ENCODE measurements at places on chromosomes 5 and 9.

DNA sequence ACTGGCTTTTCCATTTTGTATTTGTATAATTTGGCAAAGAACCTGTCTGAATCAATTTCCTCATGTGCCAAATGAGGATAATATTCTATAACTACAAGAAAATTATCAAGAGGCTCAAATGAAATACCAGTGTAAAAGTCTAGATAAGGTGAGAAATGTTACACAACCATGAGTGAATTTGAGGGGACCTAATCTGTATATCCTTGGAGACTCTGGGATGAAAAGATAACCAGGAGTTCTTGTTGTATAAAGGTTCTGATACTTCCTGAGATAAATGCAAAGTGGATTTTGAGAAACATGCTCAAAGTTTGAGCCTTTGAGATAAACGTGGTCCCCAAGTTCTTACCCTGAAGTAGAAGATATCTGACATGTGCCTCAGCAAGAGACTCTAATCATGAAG lies 120.3 kb upstream of the SLC12A2 start:
- DNase-seq = no peak

- DNase-seq = no peak
Measured at GRCh38 chr9:80496901-80497556, 925.3 kb downstream of the TLE4 start.

DNA sequence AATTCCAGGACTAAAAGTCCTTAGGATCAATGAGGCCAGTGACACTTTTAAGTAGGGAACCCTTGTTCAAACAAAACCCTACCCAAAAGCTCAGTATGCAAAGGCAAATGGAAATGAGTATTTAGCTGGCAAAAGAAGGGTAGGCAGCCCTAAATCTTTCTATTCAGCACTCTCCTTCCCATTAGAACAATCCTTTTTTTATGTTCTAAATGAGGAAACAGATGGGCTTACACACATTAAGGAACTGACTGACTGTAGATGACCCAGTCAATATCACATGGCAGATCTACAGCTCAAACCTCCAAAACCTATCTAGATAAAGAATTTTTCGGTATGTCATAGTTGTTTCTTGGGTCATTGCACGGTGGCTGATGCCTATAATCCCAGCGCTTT lies 7.2 kb downstream of the CSNK1A1 start:
- no peak for DNase-seq

- DNase-seq = no peak
Measured at GRCh38 chr9:98867429-98868168, 60.1 kb downstream of the GALNT12 start.

DNA sequence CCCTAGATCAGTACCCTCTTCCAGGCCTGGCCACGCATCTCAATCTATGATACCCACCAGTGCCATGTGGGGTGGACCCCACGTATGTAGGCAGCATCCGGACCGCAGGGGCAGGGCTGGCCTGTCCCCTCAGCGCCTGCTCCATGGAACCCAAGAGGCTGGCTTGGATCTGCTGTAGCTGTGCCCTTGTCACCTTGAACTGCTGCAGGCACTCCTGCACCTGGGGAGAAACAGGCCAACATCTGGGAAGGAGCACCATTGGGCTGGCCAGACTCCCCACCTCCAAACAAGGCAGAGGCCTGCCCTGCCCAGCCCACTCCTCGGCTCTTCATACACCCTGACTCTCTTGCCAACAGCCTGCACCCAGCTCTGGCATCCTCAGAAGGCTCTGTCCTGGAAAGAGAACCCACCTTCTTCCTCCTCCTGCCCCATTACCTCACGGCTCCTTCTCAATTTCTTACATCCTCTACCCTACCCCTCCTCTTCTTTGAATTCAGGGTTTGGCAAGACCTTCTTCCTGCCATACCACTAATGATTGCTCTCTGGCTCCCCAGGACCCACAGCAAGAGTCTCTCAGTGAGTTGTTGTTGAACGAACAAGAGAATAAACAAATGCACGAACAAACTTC lies 7.7 kb downstream of the HK3 start:
- no peak for DNase-seq

DNA sequence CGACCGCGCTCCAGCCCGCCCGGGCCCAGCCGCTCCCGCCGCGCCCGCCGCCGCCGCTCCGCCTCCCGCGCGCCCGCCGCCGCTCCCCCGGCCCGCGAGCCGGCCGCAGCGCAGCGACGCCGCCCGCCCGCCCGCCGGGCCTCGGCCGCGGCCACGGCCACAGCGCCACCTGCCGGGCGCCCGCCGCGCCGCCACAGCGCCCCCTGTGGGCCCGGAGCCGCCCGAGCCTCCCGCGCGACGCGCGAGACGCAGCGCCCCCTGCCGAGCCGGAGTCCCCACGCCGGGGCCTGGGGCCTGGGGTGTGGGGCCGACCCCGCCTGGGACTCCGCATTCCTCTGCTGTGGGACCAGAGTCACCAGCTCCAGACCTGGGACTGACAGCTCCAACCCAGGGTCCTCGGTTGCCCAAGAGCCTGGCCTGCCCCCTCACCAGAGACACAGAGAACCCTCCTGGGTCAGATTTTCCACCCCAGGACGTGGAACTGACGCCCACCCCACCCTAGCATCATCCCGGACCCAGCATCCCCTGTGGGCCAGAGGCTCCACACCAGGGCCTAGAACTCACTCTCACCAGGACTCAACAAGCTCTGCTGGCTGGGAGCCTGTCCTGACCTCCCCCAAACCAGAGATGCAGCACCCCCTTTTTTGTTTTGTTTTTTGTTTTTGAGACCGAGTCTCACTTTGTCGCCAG lies at the start of gene RAPGEF1:
RAPGEF1 (minus strand) TSS at position 118 of the 690 bp plus-strand sequence. CDS start 246 bp downstream, outside the sequence.
- DNase-seq = peak; percentile 63

GRCh38 chr5:142437563-142437962 lies 112.7 kb upstream of the SPRY4 start:
- DNase-seq = no peak

GRCh38 chr5:51208296-51208695 lies 175.0 kb upstream of the ISL1 start:
- DNase-seq = no peak

- no peak for DNase-seq
Measured at GRCh38 chr5:154737667-154738320, 17.4 kb upstream of the LARP1 start.

GRCh38 chr9:89543621-89544278 lies 45.8 kb upstream of the SEMA4D start:
- no peak for DNase-seq

DNA sequence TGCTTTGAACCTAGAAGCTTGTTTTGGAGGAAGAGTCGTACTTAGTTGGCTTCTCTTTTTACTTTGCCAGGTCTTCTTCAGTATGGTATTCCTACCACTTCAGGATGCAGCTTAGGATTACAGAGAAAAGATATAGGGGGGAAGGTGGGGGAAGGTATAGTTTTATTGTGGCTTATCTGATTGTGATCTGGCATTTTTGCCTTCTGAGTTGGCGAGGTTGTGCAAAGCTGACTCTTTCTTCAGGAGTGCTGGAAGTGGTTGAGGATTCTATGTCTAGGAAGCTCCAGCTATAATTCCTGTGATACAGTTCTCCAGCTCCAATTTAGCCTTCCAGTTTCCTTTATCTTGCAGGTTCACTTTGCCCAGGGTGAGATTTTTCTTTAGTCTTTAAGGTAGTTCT lies 7.0 kb downstream of the CDC42SE2 start:
- no peak for DNase-seq

GRCh38 chr9:15086156-15086763 lies 176.0 kb upstream of the FREM1 start:
- no peak for DNase-seq

DNA sequence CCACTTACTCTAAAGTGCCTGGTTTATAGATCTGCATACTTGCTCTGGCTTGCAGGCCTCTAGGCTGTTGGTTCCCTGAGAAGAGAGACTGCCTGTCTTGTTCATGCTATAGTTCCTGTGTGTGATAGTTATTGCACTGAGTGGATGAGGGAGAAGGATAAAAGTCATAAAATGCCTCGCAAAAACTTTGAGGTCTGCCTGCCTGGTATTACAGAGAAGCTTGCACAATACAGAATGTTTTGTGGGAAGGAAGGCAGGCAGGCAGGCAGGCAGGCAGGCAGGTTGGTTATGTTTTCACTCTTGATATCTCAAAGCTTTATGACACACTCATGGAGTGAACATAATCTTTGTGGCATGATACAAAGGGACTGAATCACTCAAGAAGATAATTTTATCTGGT lies 287.1 kb downstream of the SLIT3 start:
- no peak for DNase-seq

DNA sequence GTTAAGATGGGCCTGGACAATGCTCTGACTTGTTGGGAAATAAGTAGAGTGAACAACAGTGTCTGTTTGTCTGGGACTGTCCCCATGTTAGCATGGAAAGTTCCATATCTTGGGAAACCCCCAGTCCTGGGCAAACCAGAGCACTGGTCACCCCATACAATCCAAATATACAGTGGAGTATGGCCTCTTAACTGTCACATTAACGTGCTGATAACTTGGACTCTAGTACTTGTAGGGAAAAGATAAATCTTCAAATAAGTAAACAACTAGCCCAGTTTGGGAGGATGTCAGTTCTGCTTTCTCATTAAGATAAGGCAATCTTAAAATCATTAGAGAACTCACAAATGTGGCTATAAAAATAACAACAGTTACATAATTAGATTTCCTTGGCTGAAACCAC lies 47.6 kb upstream of the JAK2 start:
- DNase-seq = no peak

DNA sequence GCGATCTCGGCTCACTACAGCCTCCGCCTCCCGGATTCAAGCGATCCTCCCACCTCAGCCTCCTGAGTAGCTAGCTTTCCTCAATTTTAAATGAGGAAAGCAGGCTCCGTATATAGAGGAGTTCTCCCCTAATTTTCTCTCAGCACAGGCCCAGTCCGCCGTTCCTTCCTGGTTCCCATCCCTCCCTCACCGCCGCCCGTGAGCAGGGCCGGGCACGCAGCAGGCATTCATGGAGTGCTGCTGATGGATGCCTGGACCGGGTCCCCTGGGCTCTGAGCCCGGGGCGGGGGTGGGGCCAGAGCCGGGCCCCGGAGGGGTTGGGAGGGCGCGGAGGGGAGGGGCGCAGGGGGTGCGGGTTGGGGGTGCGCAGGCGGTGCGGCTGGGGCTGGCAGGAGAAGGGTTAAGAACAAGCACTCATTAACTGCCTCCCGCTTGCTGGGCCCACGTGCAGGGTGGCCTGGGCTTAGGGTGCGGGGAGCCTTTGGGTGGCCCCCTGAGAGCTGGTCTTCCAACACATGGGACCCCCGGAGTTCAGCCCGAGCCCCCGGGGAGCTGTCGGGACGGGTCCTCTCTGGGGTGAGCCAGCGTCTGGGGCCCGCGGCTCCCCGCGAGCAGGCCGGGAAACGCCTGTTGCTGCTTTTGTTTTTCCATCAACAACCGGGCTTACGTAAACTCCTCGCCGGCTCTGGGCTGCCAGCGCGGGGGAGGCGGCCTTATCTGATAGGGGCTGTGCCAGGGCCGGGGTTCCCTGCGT lies 33.7 kb downstream of the LHX2 start:
- no peak for DNase-seq

GRCh38 chr5:102986074-102986473 lies 133.9 kb downstream of the GIN1 start:
- DNase-seq = no peak

DNA sequence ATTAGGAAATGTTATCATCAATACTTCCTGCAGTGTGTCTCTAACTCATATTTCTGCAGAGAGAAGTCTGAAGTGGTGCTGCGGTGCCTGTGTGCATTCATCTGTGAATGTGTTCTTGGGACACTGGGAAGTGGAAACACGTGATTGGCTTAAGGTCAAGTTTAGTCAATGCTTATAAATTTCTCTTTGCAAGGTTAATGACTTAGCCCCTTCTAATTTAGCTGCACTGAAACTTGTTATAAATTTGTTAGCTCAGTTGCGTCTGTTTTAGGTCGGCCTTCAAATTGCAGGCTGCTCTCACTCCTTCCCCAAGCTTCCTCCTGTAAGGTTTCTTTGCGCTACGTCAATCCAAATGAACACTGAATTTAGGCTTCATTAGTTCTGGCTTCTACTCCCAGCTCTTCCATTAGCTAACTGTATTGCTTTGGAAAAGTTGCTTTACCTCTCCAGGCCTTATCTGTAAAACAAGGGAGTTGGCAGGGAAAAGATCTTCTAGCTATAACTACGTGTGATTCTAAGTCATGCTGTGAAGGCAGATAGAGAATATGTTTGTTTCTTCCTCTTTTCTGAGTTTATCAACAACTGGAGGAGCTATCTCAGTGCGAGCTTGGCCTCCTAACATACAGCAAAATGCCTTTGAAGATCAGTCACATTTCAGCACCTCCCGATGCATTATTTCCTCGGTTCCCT lies 341.8 kb downstream of the NFIB start:
- DNase-seq = no peak

GRCh38 chr9:99953861-99954507 lies 47.5 kb downstream of the STX17 start:
- DNase-seq = no peak

- peak; percentile 33 for DNase-seq
Measured at GRCh38 chr5:141692919-141693725, 11.1 kb upstream of the ARAP3 start.

DNA sequence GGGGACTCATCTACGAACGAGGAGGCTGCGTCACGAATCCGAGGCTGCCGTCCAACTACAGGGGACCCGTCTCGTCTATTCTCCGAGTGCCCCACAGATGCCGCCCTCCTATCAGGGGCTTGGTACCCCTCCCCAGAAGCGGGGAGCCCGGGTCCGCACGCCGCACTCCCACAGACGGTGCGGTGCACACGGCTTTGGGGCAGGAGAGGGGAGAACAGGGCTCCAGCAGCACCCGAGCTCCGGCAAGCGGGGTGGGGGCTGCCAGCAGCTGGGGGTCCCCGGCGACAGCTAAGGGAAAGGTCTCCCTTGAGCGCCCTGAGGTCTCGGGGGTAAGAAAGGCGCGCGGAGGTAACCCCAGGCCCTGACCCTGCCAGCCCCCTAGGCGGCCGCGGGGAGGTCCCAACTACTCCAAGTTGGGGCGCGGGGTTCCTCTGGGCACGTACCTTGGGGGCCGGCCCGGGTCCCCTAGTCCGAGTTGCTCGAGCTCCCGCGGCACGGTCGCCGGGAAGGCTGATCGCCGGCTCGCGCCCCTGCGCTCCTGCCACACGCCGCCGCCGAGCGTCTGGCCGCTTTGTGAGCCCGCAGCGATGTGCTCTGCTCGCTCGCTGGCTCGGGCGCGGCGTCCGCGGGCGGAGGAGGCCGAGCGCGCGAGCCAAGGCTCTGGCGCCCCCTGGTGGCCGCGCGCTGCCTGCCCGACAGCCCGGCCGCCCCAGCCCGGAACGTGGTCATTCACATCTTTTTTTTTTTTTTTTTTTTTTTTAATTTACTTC lies at the start of gene SPOCK1:
SPOCK1 (minus strand) TSS at position 591 of the 770 bp plus-strand sequence.
- peak; percentile 21 for DNase-seq

DNA sequence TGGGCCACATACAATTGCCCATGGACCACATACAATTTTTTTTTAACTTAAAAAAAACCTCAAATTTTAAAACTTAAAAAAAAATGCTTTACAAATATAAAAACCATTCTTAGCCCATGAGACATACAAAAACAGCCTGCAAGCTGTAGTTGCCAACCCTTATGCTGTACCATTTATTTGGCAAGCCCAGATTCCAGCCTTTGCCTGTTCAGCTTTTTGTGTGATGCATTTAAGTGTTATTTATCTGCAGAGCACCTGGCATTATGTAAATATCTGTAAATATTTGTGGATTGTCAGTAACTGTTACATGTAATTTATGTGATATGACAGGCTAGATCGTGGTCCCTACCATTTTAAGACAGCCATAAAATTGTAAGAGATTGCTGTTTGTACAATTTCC lies 32.6 kb downstream of the HEXB start:
- no peak for DNase-seq
